SW 1271 (cell line): ENCODE measurements at places on chromosomes 6 and 20.

- no peak for DNase-seq
Observed at GRCh38 chr6:31210123-31210522, 39.6 kb upstream of the POU5F1 start.

GRCh38 chr6:40990301-40990700 lies 48.7 kb downstream of the UNC5CL start:
- no peak for DNase-seq

DNA sequence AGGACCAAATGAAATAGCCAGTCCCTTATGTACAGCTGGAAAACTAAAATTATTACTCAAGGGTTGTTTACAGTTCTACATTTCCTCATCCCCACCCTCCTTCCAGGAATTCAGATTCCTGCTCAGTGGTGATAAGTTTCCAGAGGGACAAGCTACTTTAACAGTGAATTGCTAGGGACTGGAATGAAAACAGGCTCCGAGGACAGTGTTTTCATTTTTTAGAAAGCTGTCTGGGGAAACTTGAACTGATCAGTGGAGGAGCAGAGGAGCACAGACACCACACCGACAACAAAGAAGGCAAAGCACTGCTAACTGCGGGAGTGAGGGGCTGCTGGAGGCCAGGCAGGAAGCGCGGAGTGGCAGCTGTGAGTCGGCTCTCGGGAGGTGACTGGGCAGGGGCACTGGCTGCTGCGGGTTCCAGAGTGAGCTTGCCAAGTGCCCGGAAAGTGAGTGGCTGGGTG lies 322.2 kb downstream of the ESR1 start:
- DNase-seq = no peak

GRCh38 chr6:135322427-135323201 lies 141.5 kb downstream of the MYB start:
- no peak for DNase-seq

DNA sequence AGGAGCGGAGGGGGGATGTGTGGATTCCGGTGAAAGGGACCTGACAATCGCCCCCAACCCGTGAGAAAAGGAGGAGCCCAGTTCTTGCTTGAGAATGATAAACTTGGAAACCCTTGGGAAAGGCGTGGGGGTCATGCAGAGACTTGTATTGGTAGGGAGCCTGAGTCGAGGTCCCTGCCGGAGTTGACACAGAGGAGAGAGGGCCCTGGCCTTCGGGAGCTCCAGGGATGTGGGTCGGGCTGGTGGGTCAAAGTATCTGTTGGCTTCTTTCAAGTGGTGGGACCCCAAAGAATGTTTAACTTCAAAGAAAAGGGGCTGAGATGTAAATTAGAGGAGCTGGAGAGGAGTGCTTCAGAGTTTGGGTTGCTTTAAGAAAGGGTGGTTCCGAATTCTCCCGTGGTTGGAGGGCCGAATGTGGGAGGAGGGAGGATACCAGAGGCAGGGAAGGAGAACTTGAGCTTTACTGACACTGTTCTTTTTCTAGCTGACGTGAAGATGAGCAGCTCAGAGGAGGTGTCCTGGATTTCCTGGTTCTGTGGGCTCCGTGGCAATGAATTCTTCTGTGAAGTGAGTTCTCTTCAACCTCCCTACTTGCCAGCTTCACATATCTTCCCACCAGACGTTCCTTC lies 571 bp downstream of the CSNK2B start:
- DNase-seq = no peak

- no peak for DNase-seq
Observed at GRCh38 chr20:53944796-53945195, 125.6 kb downstream of the BCAS1 start.

DNA sequence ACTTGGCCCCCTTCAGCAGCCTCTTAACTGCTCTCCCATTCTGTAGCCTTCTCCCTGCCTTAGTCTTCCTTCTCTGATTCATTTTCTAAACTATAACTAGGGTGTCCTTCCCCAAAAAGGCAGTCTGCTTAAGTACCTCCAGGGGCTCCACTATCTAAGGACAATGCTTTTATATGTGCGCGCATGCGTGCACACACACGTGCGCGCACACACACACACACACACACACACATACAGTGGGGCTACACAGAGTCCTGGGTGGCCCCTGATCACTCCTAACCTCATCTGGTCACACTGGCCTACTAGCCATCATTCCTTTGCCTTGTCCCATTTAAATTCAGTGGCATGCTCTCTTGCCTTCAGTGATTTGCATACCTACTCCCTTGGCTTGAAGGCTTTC lies 654.3 kb upstream of the CHD6 start:
- no peak for DNase-seq

GRCh38 chr6:10555625-10556309 lies 34.6 kb downstream of the GCNT2 start:
- no peak for DNase-seq

DNA sequence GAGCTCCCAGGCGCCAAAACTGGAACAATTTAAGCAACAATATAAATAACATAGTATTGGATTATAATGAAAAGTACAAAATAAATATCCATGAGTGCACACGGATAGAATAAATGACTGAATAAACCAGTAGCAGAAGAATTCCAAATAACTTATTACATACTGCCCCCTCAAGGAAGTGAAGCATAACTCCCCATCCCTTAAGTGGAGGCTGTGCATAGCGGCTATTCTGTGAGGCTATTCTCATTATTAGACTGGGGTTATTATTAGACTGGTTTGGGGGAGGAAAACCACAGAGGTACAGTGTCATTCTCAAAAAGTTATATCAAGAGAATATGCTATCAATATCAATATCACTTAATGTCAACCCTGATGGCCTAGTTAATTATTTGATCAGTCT lies 94.4 kb upstream of the SIRPA start:
- peak; percentile 37 for DNase-seq

GRCh38 chr6:163530406-163530805 lies 115.9 kb downstream of the QKI start:
- no peak for DNase-seq

GRCh38 chr6:2857580-2858337 lies 16.1 kb upstream of the SERPINB1 start:
- DNase-seq = no peak

DNA sequence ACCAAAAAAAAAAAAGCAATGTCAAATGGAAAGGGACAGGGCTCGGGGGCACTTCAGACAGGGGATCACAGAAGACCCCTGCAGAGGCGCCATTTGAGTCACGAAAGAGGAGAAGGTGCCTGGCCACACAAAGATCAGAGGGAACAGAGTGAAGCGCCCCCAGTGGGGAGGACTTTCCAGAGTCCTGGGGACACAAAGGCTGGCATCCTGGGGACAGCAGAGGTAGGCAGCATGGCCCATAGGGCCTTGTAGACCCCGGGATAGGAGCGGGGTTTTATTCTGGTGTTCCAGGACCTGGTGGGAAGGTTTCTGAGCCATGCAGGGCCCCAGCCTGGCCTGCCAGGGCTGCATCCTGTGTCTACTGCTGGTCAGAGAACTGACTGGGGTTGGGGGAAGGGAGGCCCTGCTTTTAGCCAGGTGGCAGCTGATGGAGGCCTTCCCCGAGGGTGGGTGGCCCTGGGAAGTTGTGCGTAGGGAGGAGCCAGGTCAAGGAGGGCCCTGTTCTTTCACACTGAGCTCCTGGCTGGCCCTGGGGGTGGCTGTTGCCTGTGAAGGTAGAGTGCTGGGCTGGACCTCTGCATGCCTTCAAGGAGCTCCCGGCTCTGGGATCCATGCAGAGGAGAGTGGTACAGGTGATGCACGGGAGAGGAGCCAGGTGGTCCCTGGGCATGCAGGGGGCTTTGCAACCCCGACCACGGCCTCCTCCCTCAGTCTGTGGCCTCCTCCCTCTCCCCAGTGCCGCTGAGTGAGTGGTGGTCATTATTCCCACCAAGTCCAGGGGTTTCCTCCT lies 117.9 kb downstream of the CDH4 start:
- no peak for DNase-seq

- no peak for DNase-seq
Observed at GRCh38 chr6:168280020-168280898, 39.3 kb downstream of the DACT2 start.

DNA sequence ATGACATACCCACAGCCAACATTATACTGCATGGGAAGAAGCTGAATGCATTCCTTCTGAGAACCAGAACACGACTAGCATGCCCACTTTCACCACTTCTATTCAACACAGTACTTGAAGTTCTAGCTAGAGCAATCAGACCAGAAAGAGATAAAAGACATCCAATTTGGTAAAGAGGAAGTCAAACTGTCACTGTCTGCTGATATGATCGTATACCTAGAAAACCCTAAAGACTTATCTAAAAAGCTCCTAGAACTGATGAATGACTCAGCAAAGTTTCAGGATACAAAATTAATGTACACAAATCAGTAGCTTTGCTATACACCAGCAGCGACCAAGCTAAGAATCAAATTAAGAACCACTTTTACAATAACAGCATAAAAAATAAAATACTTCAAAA lies 60.5 kb downstream of the EYS start:
- no peak for DNase-seq

- peak; percentile 52 for DNase-seq
Observed at GRCh38 chr6:4805553-4806336, 29.5 kb downstream of the CDYL start.

- DNase-seq = no peak
Observed at GRCh38 chr6:15077006-15077405, 168.9 kb upstream of the JARID2 start.

DNA sequence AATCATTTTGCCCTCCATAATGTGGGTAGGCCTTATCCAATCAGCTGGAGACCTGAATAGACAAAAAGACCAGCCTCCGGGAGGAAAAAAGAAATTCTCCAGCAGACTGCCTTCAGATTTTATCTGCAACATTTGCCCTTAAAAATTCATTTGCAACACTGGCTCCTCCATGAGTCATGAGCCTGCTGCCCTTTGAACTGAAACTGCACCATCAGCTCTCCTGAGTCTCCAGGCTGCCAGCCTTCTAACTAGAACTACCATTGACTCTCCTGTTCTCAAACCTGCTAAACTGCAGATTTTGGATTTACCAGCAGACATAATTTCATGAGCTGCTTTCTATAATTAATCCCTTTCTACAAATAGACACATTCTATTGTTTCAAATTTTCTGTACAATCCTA lies 223.9 kb upstream of the THEMIS start:
- DNase-seq = no peak

DNA sequence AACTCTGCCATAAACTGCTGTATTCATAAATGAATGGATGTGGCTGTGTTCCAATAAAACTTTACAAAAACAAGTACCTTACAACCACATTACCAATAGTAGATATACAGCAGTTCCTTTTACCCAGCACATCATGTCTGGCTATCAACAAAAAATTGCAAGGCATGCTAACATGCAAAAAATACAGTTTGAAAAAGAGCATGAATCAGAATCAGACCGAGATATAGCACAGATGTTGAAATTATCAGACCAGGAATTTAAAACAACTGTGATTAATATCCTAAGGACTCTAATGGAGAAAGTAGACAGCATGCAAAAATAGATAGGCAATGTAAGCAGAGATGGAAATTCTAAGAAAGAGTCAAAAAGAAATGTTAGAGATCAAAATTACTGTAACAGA lies 8.4 kb upstream of the NUS1 start:
- no peak for DNase-seq

DNA sequence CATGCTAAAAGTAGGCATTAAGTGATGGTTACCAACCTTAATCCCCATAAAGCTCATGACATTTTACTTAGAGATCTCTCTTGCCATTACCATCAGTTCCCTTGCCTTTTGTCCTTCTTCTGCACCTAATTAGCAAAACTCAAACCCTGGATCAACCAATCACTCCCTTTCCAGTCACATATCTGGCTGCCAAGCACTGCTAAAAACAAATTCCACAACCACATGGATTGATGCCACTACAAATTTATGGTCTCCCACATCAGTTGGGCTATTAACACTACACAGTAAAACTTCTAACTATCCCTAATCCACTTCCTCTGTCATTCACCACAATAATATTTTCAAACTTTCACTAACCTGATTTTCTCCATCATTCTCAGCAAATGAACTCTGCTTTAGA lies 54.3 kb upstream of the RNF146 start:
- DNase-seq = no peak

DNA sequence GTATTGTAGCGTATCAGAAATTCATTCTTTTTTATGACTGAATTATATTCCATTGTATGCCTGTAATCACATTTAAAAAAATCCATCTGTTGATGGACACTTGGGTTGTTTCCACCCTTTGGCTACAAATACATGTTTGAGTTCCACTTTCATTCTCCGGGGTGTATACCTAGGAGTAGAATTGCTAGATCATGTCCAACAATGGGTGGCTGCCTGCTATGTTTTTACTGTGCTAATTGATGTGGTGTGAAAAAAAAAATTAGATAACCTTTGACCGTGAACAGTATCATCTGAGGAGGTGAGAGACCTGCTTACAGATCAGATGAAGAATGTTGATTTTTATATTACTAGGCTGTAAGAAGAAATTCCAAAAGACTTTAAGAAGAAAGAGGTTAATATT lies 37.1 kb downstream of the TOP1 start:
- DNase-seq = no peak

DNA sequence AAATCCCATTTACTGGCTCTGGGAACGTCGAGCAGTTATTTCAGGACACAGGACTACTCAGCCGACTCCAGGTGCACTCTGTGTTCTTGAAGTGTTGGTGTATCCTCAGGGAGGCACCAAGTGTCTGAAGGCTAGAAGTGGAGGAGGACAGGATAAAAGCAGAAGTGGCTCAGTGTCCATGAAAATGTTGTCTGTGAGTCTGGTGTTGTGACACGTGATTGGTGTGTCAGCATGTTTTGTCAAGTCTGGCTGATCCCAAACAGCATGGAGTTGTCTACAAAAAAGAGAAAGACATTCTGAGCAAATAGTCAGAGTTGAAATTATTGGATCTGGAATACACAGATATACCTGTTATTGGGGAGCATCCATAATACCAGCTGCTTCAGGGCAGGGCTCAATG lies 30.3 kb downstream of the SCGN start:
- no peak for DNase-seq

DNA sequence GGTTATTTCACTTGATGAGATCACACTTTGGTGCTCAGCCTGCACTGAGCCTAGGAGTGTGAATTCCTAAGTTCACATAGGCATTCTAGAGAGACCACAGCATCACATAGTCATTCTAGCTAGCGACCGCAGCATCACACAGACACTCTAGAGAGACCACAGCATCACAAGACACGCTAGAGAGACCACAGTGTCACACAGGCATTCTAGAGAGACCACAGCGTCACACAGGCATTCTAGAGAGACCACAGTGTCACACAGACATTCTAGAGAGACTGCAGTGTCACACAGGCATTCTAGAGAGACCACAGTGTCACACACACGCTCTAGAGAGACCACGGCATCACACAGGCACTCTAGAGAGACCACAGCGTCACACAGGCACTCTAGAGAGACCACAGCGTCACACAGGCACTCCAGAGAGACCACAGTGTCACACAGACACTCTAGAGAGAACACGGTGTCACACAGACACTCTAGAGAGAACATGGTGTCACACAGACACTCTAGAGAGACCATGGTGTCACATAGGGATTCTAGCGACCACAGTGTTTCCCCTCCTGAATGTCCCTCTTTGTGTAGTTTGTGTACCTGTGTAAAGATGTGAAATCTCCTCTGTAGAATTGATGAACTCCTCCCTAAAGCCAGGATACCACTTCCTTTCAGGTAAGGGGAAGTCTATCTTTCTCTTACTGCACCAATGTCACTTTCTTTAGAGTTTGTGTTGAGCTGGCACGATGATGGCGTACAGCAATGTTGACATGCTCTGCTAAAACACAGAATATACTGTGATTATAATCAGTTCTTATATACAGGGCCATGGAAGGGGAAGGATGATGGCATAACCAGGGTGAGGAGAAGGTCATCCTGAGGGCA lies 169.4 kb downstream of the ZDHHC14 start:
- no peak for DNase-seq
